ENCODE measurements at places on chromosomes 7 and 10.

DNA sequence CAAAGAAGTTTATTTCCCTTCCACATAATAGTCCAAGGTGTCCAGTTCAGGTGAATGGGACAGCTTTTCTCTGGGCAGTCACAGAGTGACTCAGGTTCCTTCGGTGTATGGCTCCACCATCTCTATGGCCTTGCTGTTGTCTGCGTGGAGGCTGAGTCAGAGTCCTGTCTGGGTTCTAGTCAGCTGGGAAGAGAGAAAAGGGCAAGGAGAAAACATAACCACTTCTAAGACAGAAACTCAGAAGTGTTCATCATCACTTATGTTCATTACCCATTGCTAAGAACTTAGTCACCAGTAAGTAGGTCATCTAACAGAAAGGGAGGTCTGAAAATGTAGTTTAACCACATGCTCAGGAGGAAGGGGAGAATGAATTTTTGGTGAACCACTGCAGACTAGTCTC, 32.4 kb upstream of the CCDC7 start:
- DNase-seq = no peak

GRCh38 chr7:117041007-117041406, 87.7 kb downstream of the ST7 start:
- DNase-seq = no peak

DNA sequence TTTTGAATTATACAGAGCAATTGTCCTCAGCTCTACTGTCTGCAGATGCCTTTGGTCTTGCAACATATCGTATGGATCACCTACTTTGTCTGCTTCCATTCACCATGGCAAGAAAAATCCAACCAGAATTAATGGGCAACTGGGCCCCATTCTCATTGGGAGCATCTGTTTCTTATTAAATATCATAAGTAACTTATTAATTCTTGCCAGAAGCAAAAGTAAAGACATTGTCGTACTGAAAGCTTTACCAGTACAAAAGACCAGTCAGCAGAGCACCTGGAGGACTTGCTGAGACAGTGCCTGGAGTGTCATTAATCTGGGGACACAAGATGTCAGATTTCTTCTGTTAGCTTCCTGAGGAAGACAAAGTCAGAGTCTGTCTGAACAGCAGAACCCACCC, 404.5 kb downstream of the INHBA start:
- no peak for DNase-seq

DNA sequence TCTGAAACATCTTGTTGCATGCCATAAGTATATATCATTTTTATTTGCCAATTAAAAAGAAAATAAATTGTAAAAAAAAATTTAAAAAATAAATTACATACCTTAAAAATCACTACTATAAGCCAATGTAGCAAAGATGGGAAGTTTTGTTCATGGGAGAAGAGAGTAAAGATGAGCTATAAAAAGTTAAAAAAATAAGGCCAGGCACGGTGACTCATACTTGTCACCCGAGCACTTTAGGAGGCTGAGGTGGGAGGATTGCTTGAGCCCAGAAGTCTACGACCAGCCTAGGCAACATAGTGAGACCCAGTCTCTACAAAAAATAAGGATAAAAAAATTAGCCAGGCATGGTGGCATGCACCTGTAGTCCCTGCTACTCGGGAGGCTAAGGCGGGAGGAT, 8.4 kb upstream of the STK32C start:
- no peak for DNase-seq

DNA sequence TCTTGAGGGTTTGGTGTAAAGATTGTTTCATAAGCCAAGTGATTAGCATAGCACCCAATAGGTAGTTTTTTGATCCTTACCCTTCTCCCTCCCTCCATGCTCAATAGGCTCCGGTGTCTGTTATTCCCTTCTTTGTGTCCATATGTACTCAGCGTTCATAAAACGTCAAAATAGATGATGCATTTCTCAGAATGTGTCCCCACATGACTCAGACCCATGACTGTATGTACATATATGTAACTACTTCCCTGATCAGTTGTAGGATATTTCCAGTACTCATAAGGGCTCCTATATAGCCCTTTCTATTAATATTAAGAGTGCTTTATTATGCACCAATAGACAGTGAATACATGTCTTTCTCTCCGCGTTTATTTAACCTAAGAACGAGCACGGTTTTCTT, 466.9 kb downstream of the KIF20B start:
- DNase-seq = no peak

DNA sequence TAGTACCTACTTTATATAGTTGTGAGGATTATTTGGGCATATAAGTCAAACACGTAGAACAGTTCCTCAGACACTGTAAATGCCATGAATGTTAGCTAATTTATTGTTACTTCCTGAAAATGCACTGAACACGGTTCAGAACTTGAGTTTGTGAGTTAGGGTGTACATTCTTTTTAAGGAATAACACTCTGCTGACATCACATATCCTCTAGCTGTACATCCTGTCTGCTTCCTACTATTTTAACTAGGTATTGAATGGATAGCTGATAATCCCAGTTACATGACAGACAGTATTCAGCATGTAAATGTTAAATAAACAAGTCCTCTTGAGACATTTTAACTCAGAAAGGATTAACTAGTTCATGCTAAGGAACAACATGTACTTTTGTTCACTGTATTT, 16.0 kb downstream of the SAMD8 start:
- DNase-seq = no peak

DNA sequence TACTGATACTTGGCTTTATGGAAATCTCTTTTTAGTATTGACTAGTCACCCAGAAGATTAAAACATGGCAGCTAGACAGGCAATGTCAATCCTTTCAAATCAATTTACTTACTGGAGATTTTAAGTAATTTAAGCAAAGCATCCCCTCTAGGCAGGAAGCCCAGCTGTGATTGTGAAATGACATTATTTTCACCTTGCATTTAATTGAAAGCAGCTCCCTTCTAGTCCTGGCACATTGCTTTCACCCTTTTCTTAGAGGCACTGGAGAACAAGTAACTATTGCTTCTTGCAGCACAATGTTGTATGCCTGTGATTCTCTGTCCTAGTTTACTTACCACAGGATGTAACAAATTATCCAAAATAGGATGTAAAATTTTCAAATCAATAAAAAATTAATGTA, 13.3 kb downstream of the ST7 start:
- no peak for DNase-seq

GRCh38 chr7:132319481-132319880, 256.8 kb downstream of the PLXNA4 start:
- no peak for DNase-seq

GRCh38 chr10:131792809-131793208, 108.0 kb upstream of the PPP2R2D start:
- no peak for DNase-seq

DNA sequence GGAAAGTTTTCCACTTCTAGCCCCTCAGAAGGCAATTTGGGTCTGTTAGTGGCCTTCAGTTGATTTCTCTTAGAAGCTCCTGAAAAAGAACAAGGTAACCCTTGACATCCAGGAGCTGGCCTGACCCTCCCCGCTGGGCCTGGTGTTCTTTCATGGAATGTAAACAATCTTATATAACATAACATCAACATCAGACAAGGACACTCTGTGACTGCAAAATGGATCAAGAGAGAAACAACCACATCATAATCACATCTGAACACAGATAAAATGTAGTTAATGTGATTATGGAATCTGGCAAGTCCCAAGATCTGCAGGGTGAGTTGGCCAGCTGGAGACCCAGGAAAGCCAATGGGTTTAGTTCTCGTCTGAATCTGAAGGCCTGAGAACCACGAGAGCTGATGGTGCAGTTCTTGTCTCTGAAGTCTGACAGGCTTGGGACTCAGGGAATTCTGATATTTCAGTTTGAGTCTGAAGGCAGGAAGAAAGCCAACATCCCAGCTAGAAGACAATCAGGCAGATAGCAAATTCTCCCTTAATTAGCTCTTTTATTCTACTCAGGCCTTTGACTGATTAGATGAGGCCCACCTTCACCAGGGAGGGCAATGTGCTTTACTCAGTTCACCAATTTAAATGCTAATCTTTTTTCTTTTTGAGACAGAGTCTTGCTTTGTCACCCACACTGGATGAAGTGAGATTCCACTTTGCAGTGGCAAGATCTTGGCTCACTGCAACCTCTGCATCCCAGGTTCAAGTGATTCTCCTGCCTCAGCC, 91.4 kb upstream of the NAMPT start:
- no peak for DNase-seq

DNA sequence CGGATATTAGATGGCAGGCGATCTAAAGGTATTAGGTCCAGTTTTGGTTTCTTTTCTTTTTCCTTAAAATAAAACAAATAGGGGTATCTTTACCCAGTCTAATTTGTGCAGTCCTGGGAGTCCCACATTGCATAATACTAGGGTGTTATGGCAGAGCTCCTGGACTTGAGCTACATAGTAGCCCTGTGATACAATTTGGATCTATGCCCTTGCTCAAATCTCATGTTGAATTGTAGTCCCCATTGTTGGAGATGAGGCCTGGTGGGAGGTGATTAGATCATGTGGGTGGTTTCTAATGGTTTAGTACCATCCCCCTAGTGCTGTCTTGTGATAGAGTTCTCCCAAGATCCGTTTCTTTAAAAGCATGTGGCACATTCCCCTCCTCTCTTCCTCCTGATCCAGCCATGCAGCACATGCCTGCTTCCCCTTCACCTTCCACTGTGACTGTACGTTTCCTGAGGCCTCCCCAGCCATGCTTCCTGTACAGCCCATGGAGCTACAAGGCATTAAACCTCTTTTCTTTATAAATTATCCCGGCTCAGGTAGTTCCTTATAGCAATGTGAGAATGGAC, 141.9 kb downstream of the RPS24 start:
- no peak for DNase-seq

Data from stimulated activated CD8-positive, alpha-beta memory T cell treated with anti-CD3 and anti-CD28 coated beads, Interleukin-2, amount 100 ng/mL, for 1 hour (primary cell).